ENCODE measurements at places on chromosomes 13 and 19. TPM values are rescaled to one million over a fixed set of nuclear protein-coding genes. Genes with fewer than 3 reads are reported as not detected.
A peak's percentile ranks its signal among the peaks of the same experiment; 100 is the strongest.

NCR1 gene
- total RNA-seq: not detected

- DNase-seq: no peak
Observed at GRCh38 chr13:106534639-106535551, 567 bp downstream of the EFNB2 start.

DNA sequence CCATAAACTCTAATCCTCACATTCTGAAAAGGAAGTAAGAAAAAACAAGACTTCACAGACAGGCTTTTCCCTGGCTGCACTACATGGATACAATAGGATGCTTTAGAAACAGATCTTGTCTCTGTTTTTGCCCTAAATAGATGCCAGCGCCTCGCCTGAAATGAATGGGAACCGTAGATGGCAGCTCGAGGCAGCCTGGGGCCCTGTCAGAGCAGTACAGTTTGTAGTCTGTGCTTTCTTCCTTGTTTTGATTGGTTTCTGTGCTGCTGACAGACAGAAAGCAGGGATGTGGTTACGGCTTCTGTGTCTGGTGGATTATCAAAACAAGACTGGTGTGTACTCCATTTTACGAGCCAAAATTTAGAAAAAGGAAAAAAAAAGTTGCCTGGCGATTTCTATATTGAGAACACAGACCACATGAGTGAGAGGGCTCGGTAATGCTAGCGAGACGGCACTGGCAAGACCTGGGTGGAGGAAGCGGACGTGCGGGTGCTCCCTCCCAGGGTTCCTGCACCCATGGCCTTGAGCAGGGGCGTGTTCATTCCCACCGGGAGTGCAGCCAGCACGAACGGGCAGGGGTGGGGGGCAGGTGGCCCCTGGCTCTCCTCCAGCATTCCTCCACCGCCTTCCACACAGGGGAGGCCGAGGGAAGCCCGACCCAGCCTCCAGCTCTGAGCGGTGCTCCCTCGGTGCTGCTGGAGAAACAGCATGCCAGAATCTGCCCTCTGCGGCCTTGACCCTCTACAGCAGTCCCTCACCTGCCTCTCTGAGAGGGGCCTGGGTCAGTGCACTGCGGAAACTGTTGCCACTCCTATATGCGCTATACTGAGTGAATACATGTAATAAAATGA, 37.6 kb upstream of the C1QTNF9 start:
- peak; percentile 70 for DNase-seq

VSTM1 gene
- not detected for total RNA-seq

MBD3L2 gene
- total RNA-seq: not detected

GRCh38 chr13:45447050-45447661, 17.6 kb upstream of the COG3 start:
- DNase-seq: no peak

DNA sequence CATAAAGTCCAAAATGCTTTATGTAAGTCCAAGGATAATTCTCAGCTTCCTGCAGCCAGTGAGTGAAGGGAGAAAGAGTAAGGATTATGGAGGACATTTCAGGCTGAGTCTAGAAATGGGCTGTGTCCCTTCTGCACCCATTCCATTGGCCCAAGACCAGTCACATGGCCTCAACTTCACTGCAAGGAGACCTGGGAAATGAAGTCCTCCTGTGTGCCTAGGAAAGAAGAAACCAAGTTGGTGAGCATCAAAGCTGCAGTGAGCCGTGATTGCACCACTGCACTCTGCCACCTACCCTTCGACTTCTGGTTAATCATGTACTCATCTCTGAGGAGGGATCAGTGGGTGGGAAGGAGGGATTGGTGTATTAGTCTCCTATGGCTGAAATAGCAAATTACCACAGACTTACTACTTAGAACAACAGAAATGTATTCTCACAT, 3.6 kb upstream of the CD37 start:
- DNase-seq: peak; percentile 81

- no peak for DNase-seq
Observed at GRCh38 chr13:40313269-40314200, 352.9 kb downstream of the FOXO1 start.

- no peak for DNase-seq
Observed at GRCh38 chr19:13868663-13869062, 8.3 kb upstream of the NANOS3 start.

GRCh38 chr19:7681340-7682174, 924 bp downstream of the TRAPPC5 start:
- DNase-seq: no peak

- DNase-seq: no peak
Observed at GRCh38 chr13:44565881-44566280, 10.2 kb downstream of the TSC22D1 start.

GRCh38 chr19:1285737-1286360, at the start of gene EFNA2:
Gene EFNA2 (plus strand): TSS chr19:1285873. CDS start chr19:1286169, 296 bp downstream.
- DNase-seq: no peak

DNA sequence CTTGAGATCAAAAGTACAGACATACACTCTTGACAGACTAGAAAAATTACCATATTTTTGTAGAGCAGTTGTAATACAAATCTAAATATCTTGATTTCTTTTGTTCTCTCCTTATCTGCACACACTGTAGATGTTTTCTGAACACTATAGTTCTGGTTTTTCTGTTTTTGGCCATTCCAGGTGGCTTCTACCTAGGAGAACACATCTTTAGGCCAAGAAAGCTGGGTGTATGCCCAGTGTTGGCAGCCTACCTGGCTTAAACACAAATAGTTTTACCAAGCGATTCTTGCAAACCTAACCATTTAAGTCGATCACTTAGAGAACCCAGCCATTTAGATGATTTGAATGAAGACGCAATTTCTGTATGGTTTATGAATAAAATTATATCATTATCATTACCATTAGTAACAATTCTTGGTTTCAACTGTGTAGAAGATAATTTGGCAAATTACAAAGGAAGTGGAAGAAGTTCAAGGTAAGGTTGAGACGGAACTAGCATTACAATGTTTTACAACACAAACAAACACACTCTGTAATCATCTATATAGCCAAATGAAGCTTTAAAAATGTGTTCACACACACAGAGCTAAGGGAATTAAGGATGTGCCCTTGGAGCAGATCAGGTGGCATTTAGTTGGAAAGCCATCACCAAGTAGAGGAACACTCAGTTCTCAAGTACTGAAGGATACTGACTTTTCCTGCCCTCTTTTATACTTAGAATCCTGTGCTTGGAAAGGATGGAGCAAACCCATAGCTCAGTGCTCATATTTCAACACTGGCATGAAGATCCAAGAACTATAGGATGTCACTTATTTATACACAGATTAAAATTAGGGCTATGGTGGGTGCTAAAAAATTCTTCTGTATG, 36.2 kb downstream of the ERCC5 start:
- DNase-seq: no peak

DNA sequence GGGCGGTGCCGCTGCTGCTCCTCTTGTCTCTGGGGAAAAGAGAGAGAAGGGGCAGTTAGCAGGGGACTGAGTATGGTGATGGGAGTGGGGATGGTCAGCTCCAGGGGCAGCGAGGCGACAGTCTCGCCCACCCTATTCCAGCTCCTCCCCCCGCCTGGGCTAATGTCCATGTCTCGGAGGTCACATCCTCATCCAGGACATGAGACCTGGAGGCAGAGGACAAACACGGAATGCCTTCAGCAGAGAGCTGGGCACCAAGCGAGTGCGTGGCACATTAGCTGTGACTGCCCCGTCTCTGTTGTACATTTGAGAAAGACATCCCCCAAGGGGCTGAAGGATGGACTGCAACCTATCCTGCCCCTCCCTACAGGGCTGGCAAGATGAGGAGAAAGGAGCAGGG, 9.1 kb downstream of the BBC3 start:
- no peak for DNase-seq

DACH1 gene
- total RNA-seq: not detected

GRCh38 chr13:99230991-99231390, 27.2 kb downstream of the GPR18 start:
- DNase-seq: no peak

HNRNPUL1 gene
- 276 TPM for total RNA-seq

HPN gene
- total RNA-seq: 0.21 TPM

DCT gene
- not detected for total RNA-seq

MTRF1 gene
- 12.1 TPM for total RNA-seq

DNA sequence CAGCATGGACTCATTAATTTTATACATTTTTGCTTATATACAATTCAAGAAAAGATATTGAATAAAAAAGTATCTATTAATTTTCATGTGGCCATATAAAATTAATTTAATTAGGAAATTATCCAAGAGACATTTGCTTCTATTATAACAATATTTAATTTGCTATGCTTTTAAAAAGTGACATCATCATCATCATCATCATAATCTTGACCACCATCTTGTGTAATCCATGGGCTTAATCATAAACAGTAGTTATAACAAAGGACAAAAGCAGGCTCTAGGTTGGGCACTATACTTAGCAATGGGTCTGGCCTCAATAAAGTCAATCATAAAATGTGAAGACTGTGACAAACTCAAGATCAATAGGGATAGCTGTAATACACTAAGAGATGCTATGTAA, 1031.6 kb downstream of the SLITRK1 start:
- DNase-seq: no peak

DNA sequence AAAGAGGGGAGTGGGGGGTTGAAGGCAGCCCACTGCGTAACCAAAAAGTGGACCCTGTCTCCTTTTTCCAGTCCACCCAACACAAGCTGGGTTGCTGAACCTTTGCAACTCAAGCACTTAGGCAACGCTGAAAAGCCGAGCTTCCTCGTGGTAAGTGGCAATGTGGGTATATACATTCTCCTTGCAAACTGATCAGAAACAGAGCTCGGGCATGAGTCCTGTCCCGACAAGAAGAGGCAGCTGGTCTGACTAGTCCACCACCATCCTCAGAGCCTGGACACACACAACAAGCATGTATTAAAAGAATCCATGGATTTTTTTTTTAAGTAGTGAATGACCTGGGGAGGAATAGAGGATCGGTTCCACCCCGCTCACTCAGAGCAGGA, 240.6 kb upstream of the ZNF507 start:
- DNase-seq: no peak

- DNase-seq: no peak
Observed at GRCh38 chr13:104408733-104409132, 1342.5 kb upstream of the SLC10A2 start.

DNA sequence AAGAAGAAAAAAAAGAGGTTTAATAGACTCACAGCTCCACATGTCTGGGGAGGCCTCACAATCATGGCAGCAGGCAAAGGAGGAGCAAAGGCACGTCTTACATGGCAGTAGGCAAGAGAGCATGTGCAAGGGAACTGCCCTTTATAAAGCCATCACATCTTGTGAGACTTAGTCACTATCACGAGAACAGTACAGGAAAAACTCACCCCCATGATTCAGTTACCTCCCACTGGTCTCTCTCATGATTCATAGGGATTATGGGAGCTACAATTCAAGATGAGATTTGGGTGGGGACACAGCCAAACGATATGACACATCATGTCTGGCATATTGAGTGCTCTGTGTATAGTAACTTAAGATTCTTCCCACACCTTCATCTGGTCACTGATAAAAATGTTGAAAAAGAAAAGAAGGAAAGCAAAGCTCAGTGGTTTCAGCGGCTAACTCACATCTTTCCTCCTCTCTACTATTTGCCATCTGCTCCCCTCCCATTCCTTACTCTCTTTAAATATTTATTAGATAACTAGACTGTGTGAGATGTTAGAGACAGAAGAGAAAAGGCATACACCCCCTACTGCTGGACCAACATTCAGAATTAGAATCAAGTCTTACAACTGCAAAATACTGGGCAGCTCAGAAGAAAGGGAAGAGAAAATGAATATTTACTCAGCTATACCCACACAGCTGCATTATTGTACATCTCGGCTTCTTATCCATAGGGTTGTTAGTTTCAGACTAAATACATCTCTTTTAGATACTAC, 60.1 kb upstream of the AKAP11 start:
- no peak for DNase-seq

DNA sequence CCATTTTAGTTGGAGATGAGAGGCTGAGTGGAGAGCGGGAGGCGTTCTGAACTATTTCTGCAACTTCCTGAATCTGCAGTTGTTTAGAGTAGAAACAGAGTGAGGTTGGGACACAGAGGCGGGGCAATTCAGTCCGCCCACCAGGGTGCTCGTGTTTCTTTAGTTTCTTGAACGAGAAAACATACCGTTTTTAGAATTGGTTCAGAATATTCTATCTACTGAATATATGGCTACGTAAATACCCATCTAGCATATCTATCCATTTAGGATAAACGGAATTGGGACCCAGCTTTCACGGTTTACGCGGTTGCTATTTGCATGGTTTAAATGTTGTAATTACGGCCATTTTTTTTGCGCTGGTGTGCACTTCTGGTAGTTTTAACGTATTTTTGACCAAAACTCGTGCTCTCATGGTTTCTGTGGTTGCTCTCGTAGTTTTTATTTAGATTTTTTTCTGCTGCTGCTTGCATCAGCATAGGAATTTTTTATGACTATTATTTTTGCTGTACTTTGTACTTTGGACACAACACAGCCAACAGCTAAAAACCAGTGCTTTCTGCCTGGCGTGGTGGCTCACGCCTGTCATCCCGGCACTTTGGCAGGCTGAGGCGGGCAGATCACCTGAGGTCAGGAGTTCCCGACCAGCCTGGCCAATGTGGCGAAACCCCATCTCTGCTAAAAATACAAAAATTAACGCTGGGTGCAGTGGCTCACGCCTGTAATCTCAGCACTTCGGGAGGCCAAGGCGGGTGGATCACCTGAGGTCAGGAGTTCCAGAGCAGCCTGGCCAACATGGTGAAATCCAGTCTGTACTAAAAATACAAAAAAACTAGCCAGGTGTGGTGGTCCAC, 32.7 kb downstream of the TIMM13 start:
- DNase-seq: peak; percentile 38

NOVA2 gene
- total RNA-seq: 0.44 TPM

DNA sequence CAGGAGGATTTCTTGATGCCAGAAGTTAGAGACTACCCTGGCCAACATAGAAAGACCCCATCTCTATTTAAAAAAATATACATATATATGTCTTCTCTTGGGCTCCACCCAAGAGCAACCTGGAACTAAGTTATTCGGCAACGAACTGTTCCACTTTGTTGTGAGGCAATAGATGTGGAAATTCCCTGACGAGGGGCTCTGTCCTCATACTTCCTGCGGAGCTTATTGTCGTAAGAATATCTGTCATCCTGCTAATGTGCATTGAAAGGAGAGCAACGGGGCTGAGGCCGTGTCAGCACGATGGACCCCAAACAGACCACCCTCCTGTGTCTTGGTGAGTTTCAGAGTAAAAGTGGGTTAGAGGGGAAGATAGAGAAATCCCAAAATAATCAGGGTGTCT, at the start of gene FCAR:
TSS of gene FCAR (plus strand) at position 246 of the 400 bp plus-strand sequence. CDS start at position 301, 55 bp downstream.
- DNase-seq: no peak

GRCh38 chr19:32543115-32543900, 37.7 kb upstream of the PDCD5 start:
- no peak for DNase-seq

ZNF382 gene
- 0.45 TPM for total RNA-seq

DMKN gene
- 57.8 TPM for total RNA-seq

DNA sequence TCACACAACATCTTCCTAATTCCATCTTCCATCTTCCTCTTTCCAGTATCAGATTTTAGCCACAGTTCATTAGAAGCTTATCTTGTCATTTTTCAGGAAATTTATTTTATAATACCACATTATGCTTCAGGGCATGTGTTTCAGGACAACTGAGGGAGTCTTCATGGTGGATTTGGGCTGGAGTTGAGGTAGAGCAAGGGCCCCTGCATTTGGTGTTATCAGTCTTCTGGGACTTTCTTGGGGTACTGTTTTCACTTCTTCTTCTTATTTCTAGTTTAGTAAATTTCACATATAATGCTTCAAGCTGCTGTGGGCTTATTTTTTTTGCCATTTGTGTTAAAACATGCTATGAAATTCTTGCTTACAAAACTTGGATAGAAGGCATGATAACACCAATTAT, 188.7 kb downstream of the LHFPL6 start:
- peak; percentile 15 for DNase-seq

GRCh38 chr19:1028062-1028926, 1.9 kb downstream of the CNN2 start:
- DNase-seq: no peak

WDR62 gene
- total RNA-seq: 18.1 TPM

DLL3 gene
- 0.93 TPM for total RNA-seq

KIR2DL4 gene
- not detected for total RNA-seq

All from GM12878 (cell line).